ENCODE measurements at places on chromosomes 3 and 15.

DNA sequence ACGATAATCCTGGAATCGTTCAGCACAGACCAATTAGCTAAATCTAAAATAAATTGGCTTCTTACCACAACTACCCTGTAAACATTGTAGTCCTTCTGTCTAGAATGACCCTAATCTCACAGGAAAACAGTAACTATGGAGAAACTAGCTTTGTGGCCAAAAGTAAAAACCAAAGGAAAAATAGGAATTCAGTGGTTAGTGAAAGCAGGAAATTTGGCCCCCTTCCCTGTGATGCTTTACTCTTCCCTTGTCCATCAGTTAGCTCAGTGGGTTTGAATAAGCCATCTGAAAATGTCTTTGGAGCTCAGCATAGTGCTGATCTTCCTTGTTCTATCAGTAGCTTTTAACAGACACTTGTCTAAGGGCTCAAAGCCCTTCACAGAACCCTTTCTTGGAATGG lies 1.6 kb downstream of the NMD3 start:
- DNase-seq = no peak

- DNase-seq = no peak
These were observed 715.6 kb downstream of the GRM7 start for GRCh38 chr3:7576506-7576905.

DNA sequence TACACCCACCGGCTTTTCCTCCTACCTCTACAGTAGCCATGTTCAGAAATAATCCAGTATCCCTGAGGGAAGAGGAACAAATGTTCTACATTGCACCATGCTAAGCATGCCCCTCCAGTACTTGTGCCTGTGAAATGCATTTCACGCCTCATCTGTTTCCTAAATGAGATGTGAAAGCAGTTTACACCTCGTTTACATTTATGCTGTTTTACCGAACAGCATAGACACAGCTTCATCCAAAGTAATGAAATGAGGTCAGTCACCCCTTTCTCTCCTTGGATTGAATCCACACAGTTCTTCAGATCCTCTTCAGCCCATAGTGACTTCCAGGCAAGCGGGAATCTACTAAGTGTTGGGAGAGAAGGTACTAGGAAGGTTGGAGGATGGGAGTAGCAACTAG lies 514.3 kb downstream of the PDCD6IP start:
- no peak for DNase-seq

DNA sequence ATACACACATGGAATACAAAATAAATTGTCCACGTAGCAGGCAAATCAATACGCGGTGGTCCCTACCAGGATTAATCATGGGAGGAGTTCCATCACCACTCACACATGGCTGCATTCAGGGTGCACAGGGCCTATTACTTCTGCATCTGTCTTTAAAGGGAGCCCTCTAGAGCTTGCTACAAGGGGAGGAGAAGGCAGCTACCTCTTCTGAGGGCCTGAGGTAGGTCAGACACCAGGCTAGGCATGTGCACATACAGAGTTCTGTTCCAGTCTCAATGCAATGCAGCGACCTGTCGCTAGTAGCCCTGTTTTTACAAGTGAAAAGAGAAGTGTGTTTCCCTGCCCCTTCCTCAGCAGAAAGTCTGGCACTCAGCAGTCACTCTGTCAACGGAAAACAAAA lies 102.7 kb downstream of the ROBO2 start:
- no peak for DNase-seq

DNA sequence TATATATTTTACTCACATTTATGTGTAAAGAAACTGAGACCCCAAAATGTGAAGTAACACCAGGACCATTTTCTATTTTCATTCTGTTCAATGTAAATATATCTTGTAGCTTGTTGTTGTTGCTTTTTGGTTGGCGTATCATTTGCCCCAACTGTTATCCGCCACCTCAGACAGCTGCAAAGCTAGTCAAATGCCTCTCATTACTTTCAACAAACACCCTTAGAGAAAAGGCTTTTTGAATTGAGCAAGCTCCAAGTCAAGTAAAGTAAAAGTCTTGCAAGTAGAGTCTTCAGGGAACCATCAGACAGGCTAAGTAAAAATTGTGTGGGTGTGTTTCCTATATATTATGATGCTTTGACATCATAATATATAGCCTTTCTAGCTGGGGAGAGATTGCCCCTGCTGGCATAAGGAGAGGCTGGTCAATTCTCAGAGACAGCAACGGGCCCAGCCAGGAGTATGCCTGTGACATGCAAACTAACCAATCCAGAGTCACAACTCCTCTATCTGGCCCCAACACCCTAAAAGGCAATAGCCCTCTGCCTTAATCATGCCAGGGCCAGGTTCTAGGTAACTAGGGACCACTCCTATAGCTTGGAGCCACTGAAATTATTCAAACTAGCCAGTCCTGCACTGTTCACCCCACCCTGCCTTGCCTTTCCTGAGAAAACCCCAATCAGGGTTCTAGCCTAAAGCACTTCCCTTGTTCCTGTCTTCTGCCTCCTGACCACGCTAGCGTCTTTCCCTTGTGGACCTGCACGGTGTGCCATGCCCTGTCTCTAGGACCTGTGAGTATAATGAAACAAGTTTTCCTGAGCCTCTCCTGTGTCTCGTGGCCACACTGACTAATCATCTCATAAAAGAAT lies 75.6 kb downstream of the RAD18 start:
- DNase-seq = no peak

- no peak for DNase-seq
These were observed 139.4 kb upstream of the TSC22D2 start for GRCh38 chr3:150268426-150269391.

GRCh38 chr3:104178680-104179079 lies 1188.0 kb upstream of the ALCAM start:
- DNase-seq = no peak

DNA sequence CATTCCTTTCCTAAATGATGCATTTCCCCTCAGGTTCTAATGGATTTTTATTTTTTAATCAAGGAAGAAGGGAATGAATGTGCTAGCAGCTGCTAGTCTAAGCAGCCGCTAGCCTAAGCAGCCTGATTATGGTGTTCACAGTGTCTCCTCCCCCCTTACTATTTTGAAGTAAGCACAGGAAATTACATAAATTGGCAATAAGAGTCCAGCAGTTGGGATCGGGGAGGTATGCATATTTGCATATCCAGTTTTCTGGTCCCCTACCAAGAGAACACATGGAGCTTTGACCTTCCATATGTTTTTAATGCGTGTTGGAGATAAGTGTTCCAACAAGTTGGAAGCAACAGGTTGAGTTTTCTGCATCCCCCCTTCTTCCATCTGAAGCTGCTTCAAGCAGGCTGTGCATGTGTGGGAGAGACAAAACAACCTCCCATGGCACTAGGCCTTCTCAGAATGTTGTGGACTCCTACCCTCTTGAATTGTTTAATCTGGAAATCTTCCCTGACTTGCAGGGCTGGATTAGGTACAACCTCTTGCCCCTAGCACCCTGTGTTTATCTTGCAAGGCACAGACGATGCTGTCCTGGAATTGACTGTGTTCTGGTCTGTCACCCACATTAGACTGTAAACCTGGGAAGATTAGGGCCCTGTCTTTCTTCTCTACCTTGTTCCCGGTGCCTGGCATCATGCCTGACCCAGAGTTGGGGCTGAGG lies 124.8 kb upstream of the LRIG1 start:
- DNase-seq = no peak

DNA sequence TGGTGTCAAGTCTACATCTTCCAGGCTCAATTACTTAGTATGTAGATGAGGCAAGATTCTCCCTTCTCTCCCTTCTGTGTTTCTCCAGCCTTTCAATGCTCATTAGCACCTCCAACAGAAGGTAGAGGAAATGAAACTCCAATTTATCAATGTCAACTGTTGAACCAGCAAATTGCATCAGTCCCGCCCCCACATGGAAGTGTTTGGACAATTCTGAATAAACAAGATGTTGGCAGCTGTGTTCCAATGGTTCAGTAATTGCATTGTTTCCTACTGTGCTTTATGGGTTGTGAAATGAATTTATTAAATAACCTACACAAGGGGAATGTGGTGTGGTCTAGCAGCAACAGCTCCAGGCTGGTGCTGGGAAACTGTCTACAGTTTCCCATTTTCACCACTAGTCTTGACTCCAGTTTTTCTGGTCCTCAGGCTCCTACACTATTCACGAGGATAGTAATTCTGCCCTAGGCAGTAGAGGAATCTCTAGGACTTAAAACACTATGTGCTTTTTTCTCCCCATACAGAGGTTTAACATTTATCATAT lies 91.9 kb downstream of the MB21D2 start:
- no peak for DNase-seq

DNA sequence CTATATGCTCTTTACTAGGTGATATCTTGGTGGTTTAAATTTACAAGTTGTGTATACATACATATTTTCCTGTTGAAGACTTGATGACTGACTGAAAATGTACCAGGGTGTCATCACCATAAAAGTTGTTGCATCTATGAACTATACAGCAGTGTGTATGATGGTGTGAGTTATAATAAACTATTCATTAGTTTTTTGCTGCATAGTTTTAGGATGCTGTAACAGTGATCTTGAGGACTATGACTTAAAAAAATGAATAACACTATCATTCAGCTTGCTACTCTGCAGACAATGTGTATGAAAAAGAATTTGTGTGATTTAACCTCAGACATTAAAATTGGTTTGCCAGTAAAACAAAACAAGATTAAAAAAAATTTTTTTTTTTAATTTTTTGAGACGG lies 49.0 kb downstream of the UBE2E2 start:
- no peak for DNase-seq

- no peak for DNase-seq
These were observed 155.7 kb downstream of the EEFSEC start for GRCh38 chr3:128309026-128309425.

- no peak for DNase-seq
These were observed 106.7 kb downstream of the C3orf70 start for GRCh38 chr3:185046164-185046515.

GRCh38 chr3:134799393-134799792 lies 4.3 kb downstream of the EPHB1 start:
- no peak for DNase-seq

GRCh38 chr15:41851755-41852370 lies 13.2 kb downstream of the PLA2G4B start:
- DNase-seq = no peak

DNA sequence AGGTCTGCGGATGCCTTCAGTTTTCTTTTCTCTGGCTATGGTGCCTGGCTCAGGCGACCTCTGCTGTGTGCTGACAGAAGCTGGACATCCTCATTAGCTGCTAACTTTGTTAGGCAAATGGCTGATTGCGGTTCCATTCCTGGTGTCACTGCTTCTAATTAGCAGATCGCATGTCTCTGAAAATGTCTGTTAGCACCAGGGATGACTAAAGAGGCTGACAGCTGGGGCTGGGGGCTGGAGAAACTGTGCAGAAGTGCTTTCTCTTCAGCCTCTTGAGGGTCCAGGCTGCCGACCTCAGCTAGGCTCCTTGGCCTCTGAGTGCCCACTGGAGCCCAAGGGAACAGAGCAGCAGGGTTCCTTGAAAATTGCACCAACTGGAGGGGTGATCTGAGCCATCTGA lies 39.3 kb downstream of the CHCHD6 start:
- no peak for DNase-seq

- no peak for DNase-seq
These were observed 368.7 kb upstream of the PROK2 start for GRCh38 chr3:72153477-72154314.

GRCh38 chr15:89148126-89148525 lies 59.9 kb downstream of the ABHD2 start:
- no peak for DNase-seq

DNA sequence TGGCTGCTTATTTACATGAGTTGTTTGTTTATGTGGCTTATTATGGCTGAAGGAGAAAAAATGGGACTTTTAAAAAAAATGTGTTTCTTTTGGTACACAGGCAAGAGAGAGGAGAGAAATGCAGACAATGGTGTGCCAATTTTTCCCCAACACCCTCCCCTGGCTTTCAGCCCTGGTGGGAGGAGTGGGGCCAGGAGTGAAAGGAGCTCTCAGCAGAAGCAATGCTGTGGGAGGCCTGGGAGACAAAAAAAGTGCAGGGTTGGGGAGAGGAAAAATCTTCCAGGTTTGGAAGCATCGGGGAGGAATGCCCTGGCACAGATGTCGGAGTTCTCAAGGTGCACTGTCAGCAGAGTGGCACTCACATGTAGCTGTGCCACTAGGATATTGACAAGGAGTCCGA lies 117.7 kb upstream of the FOXB1 start:
- no peak for DNase-seq

GRCh38 chr15:58410353-58410752 lies 21.4 kb upstream of the LIPC start:
- DNase-seq = no peak

DNA sequence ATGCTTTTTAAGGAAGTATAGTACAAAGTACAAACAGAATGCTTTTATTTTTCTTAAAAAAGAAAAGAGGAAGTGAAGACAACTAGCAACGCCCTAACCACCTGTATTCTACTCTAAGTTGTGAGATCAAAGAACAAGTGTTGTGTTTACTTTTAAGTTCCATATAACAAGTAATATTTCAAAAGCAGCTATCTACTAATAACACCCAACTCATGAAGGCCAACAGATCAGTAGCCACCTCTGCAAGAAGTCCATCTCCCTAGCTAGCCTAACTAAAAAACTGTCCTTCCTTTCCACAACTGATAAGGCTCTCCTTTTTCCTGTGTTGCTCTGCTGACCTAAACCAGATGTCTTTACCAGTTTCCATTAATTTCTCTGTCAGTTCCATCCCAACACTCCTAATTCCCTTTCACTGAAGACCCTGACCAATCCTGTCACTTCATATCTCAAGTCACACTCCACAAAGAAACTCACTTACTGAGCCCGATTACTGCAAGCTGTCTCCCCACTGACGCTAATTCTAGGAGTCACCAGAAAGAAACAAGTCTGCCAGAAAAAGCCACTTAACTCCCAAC lies 26.9 kb downstream of the PHC3 start:
- no peak for DNase-seq

DNA sequence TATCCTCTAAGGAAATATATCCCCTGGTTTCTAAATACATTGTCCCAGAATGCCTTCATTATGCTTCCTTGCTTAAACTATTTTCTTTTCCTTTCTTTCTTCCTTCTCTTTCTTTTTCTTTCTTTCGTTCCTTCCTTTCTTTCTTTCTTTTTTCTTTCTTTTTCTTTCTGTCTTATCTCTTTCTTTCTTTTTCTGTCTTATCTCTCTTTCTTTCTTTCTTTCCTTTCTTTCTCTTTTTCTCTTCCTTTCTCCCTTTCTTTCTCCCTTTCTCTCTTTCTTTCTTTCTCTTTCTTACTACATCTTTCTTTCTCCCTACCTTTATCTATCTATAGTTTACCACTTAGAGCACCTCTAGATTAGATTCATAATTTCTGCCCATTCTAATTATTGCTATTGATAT lies 552.1 kb downstream of the PYDC2 start:
- no peak for DNase-seq

- no peak for DNase-seq
These were observed 135.9 kb downstream of the P2RY1 start for GRCh38 chr3:152970851-152971250.

- DNase-seq = no peak
These were observed 130.9 kb upstream of the SATB1 start for GRCh38 chr3:18556001-18556408.

GRCh38 chr15:77531191-77532000 lies 101.3 kb downstream of the LINGO1 start:
- no peak for DNase-seq
